ENCODE measurements at places on chromosomes 11 and 22. TPM values are rescaled to one million over a fixed set of nuclear protein-coding genes. Genes with fewer than 3 reads are reported as not detected.

DNA sequence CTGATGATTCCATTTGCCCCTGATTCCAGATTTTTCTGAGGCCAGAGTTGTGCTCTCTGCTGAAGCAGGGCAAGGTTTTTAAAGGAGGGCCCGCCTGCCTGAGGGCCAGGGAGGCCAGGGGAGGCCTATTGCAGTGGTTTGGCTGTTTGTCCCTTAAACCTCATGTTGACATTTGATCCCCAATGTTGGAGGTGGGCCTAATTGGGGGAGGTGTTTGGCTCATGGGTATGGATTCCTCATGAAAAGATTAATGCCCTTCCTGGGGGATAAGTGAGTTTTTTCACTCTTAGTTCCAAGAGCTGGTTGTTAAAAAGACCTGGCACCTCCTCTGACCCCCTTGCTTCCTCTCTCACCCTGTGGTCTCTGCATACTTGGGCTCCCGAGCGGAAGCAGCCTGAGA is 9.2 kb downstream of the GAL3ST3 start:
- no peak for DNase-seq

GRCh38 chr22:24200619-24201212 is 19.4 kb downstream of the SUSD2 start:
- no peak for DNase-seq

GRCh38 chr11:122979815-122980595 is 1.6 kb downstream of the BSX start:
- no peak for DNase-seq

Gene SLC22A6
- not detected for total RNA-seq

DNA sequence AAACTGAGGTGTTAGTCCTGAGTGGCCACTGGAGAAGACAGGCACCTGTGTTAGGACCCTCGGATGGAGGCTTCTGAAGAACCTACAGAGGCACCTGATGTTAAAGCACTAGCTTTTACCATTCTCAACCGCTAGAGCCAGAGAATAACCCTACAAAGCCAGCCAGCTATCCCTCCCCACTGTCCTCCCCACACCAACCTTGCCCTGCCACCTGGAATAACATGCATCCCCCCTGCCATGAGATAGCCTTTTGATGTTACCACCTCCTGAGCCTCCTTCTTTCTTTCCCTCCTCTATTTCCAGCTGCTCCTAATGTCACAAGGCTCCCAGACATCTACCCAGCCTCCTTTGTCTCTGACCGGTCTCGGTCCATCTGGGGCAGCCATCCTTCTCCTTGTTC is 28.1 kb downstream of the COMMD9 start:
- DNase-seq, result no peak

Gene CADM1
- under 0.01 TPM for total RNA-seq

GRCh38 chr11:26914968-26915367 is 78.9 kb upstream of the FIBIN start:
- DNase-seq, result no peak

Gene KCNJ4
- total RNA-seq, result 0.27 TPM

DNA sequence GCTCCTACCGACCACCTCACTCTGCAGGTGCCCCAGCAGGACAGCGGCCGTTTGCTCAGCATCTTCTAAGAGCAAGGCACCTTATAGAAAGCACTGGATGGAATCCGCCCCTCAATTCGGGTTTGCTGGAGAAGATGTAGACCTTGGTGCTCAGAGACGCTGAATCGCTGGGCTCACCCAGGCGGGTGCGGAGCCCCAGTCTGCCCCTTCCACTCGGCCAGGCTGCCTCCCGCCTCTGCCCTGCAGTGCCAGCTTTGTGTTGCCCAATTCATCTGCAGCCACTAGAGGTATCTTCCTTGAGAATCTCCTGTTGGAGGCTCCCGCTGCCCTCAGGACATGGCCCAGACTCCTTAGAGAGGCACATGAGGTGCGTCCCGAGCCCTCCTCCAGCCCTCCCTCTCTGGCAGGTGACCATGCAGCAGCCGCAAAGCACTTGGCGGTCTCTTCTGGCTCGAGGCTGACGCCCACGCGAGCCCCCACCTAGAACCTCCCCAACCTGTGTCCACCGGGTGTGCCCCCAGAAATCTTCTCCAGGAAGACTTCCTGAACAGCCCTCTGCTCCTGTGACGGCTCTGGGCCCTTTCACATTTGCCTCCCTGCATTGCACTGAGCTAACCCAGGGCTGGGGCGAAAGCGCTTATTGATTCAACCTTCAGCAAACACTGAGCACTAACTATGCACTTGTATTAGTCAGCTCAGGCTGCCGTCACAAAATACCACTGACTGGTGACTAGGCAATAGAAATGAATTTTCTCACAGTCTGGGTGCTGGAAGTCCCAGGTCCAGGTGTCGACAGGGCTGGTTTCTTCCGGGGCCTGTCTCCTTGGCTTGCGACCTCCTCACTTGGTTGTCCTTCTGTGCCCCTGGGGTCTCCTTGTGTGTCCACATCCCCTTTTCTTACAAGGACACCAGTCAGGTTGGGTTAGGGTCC is 117.5 kb downstream of the WNT7B start:
- no peak for DNase-seq

Gene PRG3
- not detected for total RNA-seq

Gene OR8H2
- under 0.01 TPM for total RNA-seq

- no peak for DNase-seq
These were observed 351.3 kb downstream of the LARGE1 start for GRCh38 chr22:33569018-33569417.

DNA sequence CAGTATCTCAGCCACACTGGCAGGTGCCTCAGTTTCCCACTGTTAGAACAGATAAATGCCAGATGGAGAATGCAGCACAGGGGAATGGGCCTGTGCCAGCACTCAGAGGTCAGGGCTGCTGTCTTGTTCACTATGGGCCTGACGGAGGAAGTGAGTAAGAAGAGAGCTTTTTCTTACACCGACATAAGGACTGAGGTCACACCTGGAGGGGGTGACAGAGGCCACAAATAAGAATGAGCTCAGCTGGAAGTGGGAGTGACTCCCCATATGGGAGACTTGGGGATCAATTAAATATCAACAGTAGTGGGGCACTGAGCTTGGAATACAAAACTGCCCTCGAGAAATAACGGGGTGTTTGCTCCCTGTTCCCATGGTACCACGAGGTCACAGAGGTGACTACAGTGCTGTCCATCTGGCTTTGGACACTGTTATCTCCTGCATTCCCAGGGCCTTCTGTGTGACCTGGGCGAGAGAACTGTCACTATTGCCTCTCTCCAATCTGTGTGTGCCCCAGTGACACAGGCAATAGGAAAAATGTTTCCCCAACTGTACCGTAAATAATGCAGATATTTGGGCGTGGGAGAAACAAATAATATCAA is 94.1 kb upstream of the NNMT start:
- DNase-seq, result no peak

Gene CHORDC1
- total RNA-seq, result 46.6 TPM

- DNase-seq, result no peak
These were observed 179.7 kb downstream of the IGLL1 start for GRCh38 chr22:23400286-23400981.

DNA sequence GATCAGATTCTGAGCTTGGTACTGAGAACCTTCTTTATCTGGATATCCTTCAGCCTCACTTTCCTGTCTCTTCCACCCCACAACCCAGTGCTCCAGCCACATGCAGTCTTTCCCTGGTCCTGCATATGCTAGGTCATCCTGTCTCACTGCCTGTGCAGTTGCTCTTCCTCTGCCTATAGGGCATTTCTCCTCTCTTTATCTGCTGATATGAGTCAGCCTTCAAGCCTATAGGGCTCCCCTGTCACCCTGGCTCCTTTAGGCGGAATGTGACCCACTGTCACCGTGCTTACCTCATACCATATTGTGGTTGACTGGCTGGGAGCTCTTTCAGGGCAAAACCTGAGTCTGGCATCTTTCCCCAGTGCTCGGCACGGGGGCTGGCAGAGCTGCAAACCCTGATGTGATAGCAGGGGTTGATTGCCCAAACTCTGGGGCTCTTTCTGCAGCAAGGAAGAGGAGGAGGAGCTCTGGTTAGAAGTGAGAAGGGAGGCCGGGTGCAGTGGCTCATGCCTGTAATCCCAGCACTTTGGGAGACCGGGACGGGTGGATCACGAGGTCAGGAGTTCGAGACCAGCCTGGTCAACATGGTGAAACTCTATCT is 26.3 kb downstream of the MEI1 start:
- DNase-seq, result no peak

Gene BBS1
- 50.1 TPM for total RNA-seq

DNA sequence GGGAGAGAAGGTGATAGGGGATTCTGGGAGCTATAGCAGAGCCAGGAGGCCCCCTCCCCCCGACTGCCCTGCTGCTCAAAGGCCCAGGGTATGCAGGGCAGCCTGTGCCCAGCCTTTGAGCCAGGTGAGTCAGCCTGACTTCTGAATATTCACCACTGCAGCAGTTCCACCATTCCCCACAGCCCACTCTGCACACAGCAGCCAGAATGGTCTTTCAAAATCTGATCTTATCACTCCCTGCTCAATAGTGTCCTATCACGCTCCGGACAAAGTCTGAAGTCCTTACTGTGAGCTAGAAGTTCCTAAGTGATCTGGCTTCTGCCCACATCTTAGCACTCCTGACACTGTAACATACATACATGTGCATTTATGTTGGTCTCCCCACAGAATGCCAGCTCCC is 111.7 kb downstream of the BUD13 start:
- no peak for DNase-seq

DNA sequence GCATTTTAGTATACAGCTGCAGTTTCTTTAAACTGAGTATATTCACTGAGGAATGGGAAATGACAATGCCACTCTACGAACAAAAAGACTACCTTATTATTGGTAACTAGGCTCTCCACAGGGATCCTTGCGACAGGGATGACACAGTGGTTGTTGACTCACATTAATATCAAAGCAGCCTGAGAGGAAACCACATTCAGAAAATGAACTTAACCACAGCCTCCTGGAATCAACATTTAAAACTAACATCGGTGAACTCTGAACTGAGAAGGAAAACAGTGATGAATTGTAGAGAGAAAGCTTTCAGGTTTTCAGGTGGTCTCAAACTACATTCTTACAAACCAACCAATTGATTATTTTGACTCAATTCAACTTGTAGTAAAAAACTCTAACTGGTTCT is 90.3 kb upstream of the MTMR2 start:
- DNase-seq, result peak; percentile 69

DNA sequence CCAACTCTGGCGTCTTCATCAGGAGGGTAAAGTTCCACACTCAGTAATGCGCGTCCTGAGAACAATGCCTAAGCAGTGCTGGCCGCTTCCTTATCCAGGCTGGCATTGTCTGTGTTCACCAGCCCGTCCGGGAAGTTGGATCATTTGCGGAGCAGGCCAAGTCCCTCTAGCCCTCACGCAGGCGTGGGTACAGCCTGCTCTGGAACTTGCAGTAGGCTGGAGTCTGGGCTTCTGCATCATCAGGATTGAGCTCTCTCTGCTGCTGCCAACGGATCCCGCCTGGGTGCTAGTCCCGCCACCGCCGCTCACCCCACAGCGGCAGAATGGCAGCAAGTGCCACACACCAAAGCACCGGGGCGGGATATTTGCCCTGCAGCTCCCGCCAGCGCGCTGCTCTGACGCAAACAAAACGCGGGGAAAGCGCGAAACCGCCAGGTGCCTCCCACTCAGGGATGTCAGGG is 29.0 kb downstream of the GLYATL1 start:
- DNase-seq, result no peak

DNA sequence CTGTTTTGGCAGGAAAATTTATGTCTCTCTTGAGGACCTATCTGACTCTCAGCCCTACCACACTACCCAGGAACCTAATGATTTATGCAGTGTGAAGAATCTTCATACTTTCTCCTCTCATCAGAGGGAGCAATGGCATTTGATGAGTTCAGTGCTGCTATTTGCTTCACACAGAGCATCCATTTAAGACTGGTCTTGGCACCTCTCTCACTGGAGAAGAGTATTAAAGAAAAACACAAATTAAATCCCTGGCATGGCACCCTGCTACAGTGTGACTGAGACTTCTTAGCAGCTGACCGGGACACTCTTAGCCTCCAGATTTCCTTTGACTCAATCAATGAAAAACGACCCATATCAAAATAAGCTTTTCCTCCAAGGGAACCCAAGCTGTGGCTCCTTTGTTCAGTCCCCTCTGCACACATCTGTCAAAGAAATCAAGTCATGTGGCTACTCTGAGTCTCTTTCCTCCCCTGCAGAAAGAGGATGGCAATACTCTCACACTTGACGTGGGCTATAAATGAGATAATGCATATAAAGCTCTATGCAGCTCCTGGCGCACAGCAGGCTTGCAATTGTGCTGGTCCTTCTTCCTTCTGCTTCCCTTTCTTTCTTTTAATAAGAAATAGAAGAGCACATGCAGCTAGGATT is 186.1 kb upstream of the E2F8 start:
- DNase-seq, result no peak

DNA sequence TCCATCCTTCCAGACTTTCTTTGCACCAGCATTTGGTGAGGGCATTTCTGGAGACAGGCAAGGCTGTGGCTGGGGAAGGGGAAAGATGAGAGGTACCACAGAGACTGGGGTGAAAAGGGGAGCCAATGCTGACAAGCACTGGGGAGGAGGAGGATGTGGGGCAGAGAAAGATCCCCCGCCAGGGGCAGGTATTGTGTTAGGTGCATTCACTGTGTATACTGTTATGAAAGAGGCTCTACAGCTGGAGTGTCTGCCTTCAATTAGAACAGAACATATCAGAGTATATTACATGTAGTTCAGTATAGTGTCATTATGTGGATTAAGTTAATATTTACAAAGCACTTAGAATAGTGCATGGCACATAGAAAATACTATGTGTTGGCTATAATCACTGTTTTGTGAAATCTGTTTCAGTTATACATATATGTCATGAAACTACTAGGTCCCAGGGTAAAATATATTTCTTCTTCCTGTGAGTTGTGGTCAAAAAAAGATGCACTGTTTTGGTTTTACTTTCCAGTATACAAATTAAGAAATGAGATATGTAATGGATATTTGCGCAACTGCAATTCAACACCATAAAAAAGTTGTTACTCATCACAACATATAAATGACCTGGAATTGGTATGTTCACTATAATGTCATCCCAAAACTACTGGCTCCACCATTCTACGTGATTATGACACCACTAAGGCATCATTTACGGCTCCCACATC is 8.4 kb downstream of the MSANTD2 start:
- no peak for DNase-seq

DNA sequence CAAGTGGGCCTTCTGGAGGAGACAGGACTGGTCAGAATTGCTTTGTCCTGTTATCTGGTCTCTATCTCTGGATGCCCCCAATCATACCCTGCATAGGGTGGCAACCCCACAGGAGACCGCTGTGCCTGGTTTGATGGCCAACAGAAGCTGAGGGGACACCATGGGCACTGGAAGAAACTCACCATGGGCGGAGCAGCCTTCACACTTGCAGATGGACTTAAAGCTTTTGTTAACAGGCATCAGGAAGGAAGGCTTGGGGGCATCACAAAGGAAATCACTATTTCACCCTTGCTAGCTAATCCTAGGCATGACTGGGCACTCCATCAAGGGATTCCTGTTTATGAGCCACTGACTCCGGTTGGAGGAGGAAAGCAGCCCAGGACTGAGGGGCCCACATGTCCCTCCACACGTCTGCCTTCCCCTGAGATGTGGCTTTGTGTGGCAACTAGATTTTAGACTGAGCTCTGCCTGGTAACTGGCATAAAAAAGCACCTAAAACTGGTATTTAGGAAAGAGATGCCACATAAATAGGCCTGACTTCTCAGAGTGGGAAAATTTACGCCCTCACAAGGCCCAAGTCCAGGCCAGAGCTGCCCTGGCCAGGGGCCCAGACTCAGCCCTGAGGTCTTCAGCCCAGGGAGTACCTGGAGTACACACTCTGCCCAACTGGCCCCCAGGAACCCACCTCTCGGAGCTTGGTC is 57.0 kb upstream of the LYVE1 start:
- no peak for DNase-seq
